ENCODE measurements at places on chromosomes 1 and 21.
A peak's percentile ranks its signal among the peaks of the same experiment; 100 is the strongest.

GRCh38 chr1:89064632-89065031 lies 376 bp downstream of the GBP1 start:
- DNase-seq = no peak

DNA sequence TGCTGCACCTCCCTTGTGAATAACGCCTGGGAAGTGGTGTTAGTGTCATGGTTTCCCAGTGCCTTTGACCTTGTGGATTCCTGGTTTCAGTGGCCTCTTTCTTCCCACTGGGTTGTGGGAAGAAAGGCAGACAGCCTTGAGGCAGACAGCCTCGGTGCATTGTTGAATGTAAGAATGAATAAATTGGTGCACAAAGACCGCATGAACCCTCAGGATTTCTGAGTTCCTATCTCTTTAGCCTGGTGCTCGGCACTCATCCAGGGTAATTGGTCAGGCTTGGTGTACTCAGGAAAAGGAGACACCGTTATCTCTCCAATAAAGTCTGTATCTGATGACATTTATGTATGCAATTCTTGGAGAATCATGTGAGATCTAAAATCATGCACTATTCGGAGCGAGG lies 5.1 kb downstream of the ZNF362 start:
- DNase-seq = no peak

- DNase-seq = no peak
Measured at GRCh38 chr1:175840787-175841186, 97.4 kb upstream of the TNR start.

DNA sequence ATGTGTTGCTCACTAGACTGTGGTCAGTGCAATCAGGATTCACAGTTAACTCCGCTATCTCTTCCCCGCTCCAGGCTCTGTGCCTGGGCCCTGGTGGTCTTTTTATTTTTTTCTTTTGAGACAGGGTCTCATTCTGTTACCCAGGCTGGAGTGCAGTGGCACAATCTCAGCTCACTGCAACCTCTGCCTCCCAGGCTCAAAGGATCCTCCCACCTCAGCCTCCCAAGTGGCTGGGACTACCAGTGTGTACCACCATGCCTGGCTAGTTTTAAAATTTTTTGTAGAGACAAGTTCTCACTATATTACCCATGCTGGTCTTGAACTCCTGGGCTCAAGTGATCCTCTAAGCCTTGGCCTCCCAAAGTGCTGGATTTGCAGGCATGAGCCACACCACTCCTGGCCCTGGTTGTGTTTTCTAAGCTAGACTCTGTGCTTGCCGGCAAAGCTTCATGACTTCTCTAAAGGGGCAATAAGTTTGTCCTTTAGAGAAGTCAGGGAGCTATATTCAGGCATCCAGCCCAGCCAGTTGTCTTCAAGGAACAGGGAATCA lies 1.4 kb downstream of the RCSD1 start:
- no peak for DNase-seq

DNA sequence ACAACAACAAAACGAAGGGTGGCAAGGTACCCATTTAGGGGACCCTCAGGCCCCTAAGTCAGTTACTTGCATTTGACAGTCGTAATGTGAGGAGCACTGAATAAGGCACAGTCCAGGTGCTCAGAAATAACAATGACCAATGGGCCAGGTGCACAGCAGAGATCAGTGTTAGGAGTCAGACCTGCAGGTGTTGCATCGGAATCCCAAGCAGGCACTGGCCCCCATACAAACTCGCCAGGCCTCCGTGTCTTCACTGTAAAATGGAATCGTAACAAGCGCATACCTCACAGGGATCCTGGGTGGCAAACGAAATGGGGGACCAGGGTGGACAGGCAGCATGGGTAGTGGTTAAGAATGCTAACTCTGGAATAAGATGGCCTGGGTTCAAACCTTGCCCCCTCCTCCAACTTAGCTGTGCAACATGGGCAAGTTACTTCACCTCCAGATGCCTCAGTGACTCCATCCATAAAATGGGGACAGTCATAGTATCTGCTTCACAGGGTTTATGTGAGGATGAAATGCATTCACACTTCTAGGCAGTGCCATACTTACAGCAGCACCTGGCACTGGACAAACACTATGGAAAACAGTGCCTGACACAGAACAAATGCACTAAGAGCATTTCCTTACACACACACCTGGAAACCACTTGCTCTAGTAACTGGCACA lies 20.2 kb downstream of the RCAN1 start:
- DNase-seq = no peak

- DNase-seq = peak; percentile 52
Measured at GRCh38 chr1:109239409-109240068, 9.8 kb upstream of the CELSR2 start.

DNA sequence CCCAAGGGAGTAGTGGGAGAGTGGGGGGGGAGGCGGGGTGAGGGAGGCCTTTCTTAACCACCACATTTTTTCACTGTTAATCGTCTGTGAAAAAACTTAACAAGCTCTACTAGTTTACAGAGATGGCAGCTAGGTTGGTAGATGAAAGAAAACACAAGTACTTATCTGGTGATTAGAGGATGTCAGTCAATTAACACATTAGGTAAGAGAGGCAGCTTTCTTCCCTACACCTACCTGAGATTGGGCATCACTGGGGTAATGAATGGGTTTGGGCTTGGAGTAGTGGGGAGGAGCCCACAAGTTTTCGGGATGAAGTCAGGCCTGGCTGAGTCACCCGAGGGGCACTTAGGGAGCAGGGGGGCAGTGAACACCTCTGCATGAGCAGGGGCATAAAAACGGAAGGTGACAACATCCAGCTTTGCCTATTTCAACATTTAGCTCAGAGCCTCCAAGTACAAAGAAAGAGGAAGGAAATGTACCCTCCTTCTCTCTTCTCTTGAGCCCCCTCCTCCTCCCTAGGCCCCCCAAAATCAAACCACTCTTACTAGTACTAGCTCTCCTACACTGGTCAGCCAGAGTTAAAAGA lies 2.5 kb downstream of the LBR start:
- peak; percentile 71 for DNase-seq

DNA sequence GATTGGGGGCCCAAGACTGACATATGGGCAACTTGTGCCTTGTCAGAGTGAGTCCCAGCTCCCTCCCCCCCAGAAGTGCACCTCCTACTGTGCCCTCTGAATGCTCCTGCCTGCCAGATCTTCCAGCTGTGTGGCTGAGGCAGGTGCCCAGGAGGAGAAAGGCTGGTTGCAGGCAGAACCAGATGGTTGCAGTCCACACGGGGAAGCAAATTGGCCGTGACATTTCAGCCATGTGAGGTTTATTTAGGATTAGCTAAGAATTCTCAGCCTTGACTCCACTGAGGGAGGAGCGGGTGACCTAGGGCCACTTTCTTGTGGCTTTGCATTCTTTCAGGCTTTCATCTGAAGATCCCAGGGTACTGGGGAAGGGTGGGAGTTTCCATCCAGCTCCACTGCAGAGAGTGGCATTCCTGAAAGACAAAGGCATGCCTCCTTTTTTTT lies 33.8 kb downstream of the PEX14 start:
- DNase-seq = no peak

GRCh38 chr1:16126743-16127515 lies 28.9 kb downstream of the EPHA2 start:
- DNase-seq = no peak

DNA sequence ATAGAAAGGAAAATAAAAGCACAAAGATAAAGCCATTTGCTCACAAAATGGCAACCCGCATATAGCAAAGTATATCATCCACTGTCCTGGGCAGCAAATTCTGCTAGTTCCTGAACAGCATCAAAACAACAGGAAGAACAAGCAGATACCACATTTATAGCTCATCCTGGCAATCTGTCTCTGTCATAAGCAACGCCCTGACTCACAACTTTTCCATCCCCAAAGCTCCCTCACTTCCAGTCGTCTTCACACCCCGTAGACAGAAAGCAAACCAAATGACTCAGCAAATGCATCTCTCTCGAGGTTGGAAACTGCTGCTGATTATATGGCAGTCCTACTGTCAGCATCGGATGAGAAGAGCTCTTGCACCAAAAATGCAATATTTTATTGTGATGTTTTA lies 65.8 kb downstream of the AK5 start:
- peak; percentile 38 for DNase-seq

- no peak for DNase-seq
Measured at GRCh38 chr21:34706337-34706736, 37.5 kb downstream of the CLIC6 start.

DNA sequence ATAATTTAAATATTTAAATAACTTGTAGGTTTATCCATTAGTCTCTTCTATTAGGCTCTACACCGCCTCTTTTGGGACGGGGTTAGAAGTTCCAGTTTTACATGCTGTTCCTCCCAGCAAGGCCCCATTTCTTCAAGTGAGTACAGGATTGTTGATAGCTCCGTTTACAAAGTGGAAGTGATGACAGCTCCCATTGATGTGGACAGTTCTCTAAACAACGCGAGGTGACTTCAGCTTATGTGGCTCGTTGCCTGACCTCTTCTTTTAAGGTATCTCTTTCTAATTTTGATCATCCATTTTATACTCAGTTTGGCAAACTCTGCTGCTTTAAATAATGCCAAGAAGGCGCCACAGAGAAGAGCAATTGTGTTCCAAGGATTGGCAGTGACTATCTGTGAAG lies 49.7 kb downstream of the PACC1 start:
- DNase-seq = no peak

- no peak for DNase-seq
Measured at GRCh38 chr1:208083016-208083714, 161.0 kb downstream of the PLXNA2 start.

- peak; percentile 40 for DNase-seq
Measured at GRCh38 chr1:206679738-206680211, 4.9 kb upstream of the MAPKAPK2 start.

DNA sequence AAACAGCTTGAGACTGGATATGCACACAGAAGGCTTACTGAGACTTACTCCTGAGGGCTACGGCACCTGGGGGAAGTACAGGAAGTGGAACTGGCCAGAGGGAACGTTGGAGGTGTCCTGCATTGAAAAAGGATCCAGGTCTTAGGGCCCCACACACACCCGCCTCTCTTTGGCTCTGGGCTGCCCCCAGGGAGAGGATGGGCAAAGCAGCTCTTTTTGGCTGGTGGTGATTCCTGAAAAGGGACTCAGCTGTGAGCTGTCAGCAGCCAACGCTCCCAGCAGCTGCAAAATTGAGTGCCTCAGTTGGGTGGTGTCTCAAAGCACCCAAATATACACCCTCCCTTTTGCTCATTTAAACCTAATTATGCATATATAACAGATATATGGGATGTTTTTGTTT lies 213.2 kb downstream of the TNR start:
- DNase-seq = no peak

DNA sequence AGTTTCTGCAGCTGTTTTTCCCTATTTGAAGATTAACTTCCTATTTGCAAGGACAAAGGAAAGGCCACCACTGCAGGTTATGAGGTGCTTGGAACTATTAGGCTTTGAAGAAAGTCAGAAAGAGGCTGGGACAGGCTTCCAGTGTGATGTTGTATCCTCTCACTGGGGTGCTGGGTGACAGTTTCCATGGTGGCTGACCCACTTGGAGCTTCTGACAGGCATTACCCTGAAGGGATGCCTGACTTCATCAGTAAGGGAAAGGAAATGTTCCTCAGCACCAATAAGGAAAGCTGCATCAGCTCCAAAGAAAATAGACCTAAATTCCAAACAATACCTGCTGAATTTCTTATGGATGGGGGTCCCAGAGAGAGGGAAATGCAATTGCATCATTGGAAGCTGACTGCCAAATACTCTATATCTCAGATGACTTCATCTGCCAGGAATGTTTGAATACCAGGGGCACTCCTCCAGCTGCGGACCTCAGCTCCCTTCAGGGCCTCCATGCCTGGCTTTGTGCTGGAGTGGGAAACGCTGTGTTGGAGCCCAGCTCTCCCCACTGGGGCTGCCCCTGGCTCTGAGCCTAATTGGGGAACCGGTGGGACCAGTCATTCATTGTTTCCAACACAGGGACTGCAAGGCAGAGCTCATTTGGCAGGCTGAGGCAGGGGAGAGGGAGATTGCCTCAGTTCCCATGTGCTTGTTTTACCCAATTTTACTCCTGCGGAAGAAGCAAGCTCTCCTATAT lies 76.6 kb downstream of the RGL1 start:
- DNase-seq = no peak

DNA sequence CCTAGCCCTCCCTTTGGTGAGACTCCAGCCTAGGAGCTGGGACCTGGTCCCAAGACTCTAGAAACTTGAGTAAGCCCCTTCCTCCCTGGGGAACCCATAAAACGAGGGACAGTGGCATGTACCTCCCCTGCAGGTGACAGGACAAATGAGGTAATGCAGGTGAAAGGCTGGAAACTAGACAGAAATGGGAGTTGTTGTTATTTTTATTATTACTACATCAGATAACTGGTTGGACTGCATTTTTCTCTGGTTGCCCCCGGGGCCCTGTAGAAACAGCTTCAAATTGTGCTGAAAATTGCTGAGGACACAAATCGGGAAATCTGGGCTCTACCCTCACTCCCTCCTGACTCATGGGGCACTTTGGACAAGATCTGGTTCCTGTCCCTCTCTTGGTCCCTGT lies 132.3 kb upstream of the WNT4 start:
- no peak for DNase-seq

- no peak for DNase-seq
Measured at GRCh38 chr1:185406006-185406690, 89.1 kb upstream of the IVNS1ABP start.

GRCh38 chr1:65211331-65211730 lies 63.3 kb downstream of the AK4 start:
- DNase-seq = no peak

- no peak for DNase-seq
Measured at GRCh38 chr1:193456811-193457280, 270.4 kb upstream of the B3GALT2 start.

DNA sequence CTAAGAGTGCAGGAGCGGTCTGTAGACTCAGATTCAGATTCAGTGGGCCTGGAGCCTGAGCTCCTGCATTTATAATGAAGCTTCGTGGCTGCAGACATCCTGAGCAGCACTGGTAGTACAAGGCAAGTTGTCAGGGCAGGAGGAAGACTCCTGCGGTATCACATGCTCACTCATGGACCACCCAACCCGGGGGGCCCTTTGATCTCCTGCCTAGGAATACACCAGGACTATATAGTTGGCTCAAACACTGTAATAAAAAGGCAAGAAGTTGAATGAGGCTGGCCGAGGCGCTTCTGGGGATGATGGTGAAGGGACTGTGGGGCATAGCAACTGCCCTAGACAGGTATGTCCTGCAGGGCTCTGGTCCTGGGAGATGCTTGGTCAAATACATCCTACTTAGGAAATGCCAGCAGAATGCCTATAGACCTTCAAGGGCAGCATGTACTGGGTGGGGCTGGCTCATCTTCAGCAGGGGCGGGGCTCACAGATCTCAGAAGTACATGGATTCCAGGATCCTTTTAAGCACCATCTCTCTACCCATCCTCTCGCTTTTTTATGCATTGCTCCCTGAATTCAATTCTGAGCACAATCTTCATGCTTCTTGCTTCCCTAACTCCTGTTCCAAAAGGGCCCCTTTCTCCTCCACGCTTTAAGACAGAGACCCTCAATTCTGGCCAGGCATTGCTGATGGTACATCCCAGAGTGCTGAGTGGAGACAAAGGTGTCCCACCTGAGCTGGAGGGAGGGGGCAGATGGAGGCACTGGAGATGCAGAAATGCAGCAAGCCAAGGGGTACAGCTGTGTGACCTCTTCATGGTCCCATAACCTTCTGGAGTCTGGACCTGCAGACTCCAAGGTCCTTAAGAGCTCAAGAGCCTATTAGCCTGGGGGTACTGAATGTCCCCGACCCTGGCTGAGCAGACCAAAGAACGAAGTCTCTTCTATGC lies 2.1 kb upstream of the RAP1GAP start:
- no peak for DNase-seq

- DNase-seq = peak; percentile 3
Measured at GRCh38 chr1:153032677-153033308, 1.8 kb downstream of the SPRR1B start.

Measured in KBM-7 (cell line).